GM23248 (cell line): ENCODE measurements at places on chromosomes 3 and 15.

DNA sequence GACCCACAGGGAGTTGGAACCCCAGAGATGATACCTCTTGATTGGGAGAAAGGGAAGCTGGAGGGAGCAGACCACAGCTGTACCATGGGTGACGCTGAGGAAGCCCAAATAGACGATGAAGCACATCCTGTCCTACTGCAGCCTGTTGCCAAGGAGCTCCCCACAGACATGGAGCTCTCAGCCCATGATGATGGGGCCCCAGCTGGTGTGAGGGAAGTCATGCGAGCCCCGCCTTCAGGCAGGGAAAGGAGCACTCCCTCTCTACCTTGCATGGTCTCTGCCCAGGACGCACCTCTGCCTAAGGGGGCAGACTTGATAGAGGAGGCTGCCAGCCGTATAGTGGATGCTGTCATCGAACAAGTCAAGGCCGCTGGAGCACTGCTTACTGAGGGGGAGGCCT lies 201.1 kb downstream of the AKAP13 start:
- no peak for DNase-seq
- H3K27me3 ChIP-seq = no peaks in the 10 kb centered on the region
- H3K4me1 ChIP-seq = peaks cover 33% of the 10 kb centered on the region
- H3K4me3 ChIP-seq = no peak overlapping the region

- H3K4me1 ChIP-seq = peaks cover 10% of the 10 kb centered on the region
- H3K27ac ChIP-seq = no peak overlapping the region
Observed at GRCh38 chr3:70734756-70735155, 422.3 kb upstream of the MDFIC2 start.

GRCh38 chr15:26038693-26039092 lies 175.6 kb upstream of the ATP10A start:
- no peaks in the 10 kb centered on the region for H3K36me3 ChIP-seq
- no peak overlapping the region for H3K4me3 ChIP-seq
- DNase-seq = no peak
- H3K4me1 ChIP-seq = no peaks in the 10 kb centered on the region

DNA sequence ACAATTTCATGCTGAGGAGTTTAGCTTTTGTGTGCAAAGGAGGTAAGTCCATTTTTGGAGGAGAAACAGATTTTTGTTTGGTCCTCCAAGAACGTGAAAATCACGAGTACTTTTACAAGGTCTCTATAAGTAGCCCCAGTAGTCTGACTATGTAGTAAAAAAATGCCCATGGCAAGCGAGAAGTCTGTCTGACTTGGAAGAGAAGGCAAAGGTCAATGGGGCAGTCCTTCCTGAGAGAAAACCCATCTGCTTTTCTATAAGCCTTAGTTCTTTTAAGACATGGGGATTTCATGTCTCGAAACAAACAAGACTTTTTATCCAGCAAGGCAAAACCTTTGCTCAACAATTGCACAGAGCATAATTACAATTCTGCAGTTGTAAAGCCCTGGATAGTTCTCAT lies 183.2 kb downstream of the GAP43 start:
- no peaks in the 10 kb centered on the region for H3K36me3 ChIP-seq
- no peak for DNase-seq
- H3K4me3 ChIP-seq = no peak overlapping the region

GRCh38 chr3:107850681-107851080 lies 240.2 kb downstream of the CD47 start:
- no peak overlapping the region for H3K4me3 ChIP-seq
- no peaks in the 10 kb centered on the region for H3K36me3 ChIP-seq
- peaks cover 7% of the 10 kb centered on the region; the same call in 1 of the 2 replicates for H3K4me1 ChIP-seq
- DNase-seq = no peak
- no peaks in the 10 kb centered on the region for H3K27me3 ChIP-seq
- no peak overlapping the region for H3K27ac ChIP-seq

DNA sequence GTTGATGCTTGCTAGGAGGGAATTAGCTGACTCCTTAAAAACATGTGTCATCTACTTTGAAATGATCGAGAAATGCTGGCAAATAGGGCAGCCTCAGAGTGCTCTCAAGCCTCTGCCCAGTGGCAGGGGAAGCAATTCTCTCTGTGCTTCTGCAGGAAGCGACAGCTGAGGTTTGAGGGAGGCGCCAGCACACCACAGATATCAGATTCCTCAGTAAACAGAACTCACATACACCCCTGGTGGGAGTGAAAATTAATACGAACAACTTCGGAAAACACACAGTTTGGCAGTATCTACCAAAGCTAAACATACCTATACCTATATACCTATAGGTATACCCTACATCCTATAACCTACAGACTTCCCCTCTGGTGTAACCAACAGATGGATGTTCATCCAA lies 61.3 kb downstream of the NSMCE3 start:
- no peaks in the 10 kb centered on the region for H3K36me3 ChIP-seq
- no peak overlapping the region for H3K27ac ChIP-seq
- DNase-seq = no peak
- no peaks in the 10 kb centered on the region for H3K4me1 ChIP-seq
- H3K27me3 ChIP-seq = no peaks in the 10 kb centered on the region
- no peak overlapping the region for H3K4me3 ChIP-seq

DNA sequence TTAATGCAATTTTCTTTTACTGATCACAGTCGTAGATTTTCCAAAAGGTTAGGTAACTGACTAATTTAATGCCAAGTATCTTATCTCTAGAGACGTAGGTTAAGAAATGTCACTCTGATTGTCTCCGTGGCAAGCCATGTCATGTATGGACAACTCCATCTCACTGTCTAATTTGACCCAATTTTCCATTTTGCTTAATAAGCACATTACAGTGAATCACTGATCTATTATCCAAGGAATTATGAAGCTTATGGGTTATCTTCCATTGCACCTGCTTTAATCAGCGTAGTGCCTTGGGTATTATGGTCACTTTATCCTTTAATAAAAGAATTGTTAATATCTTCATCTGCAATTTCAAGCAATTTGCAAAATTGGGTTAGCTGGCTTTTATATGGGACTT lies 557.4 kb upstream of the ROBO2 start:
- no peaks in the 10 kb centered on the region for H3K36me3 ChIP-seq
- no peak for DNase-seq
- no peak overlapping the region for H3K27ac ChIP-seq
- no peaks in the 10 kb centered on the region for H3K27me3 ChIP-seq
- H3K4me3 ChIP-seq = no peak overlapping the region

DNA sequence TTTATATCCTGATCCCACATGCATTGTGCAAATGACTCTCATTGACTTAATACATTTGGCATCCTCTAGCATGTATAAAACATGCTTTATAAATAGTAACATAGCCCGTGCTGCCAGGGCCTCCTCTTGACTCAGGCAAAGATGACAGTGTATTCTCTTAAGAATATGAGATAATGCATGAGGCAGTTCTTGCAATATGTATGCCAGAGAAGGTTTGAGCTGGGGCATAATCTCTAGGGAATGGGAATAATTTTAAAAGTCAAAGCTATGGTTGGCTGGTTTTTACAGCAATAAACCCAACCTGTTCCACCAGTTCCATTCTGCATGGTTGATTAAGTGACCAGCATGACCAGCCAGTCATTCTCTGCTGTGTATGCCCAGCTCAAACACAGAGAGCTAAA lies 179.0 kb upstream of the PFN2 start:
- H3K36me3 ChIP-seq = no peaks in the 10 kb centered on the region
- peak overlapping the region; percentile 68 for H3K27ac ChIP-seq
- H3K27me3 ChIP-seq = no peaks in the 10 kb centered on the region
- H3K4me1 ChIP-seq = peaks cover 39% of the 10 kb centered on the region
- H3K4me3 ChIP-seq = no peak overlapping the region
- DNase-seq = peak; percentile 97

DNA sequence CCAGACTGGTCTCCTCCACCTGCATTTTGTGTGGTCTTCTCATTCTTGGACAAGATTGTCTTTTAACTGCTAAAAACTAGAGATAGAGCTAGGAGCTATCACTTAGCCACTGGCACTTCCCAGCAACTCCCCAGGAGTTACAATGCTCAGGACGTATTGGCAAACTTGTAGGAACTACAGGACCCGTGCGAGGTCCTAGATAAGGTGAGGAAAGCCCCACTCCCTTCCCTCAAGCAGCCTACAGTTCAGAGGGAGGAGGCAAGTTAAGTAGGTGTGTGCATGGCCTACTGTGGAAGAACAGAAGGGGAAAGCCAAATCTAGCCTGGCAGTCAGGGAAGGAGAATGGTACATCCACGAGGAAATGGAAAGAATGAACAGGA lies 504.7 kb upstream of the PROK2 start:
- H3K4me3 ChIP-seq = no peak overlapping the region
- peaks cover 14% of the 10 kb centered on the region for H3K27me3 ChIP-seq
- no peaks in the 10 kb centered on the region for H3K4me1 ChIP-seq
- no peak overlapping the region for H3K27ac ChIP-seq
- H3K36me3 ChIP-seq = no peaks in the 10 kb centered on the region

- no peaks in the 10 kb centered on the region for H3K36me3 ChIP-seq
- no peaks in the 10 kb centered on the region for H3K27me3 ChIP-seq
- peak; percentile 69 for DNase-seq
- peaks cover 18% of the 10 kb centered on the region; the same call in 1 of the 2 replicates for H3K4me1 ChIP-seq
- H3K4me3 ChIP-seq = no peak overlapping the region
Observed at GRCh38 chr3:188978421-188979171, 193.2 kb upstream of the TPRG1 start.

DNA sequence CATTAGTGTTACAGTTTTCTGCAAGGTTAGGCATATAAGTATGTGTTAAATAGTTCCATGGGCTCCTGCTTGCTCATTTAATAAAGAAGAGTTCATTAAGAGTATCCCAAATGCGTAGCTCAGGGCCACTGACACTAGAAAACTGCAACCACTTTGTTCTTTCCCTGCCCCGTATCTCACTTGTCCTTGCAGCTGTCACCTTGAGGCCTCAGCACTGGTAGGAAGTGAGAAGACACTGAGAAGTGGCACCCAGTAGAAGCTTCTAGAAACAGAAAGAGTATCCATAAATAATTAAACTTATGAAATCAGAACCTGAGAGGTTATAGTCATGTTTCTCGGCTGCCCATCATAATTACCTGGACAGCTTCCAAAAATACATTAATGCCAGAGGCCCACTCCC lies 266.0 kb downstream of the KCNMB2 start:
- H3K27ac ChIP-seq = no peak overlapping the region
- no peak overlapping the region for H3K4me3 ChIP-seq
- no peak for DNase-seq
- no peaks in the 10 kb centered on the region for H3K4me1 ChIP-seq
- no peaks in the 10 kb centered on the region for H3K36me3 ChIP-seq

DNA sequence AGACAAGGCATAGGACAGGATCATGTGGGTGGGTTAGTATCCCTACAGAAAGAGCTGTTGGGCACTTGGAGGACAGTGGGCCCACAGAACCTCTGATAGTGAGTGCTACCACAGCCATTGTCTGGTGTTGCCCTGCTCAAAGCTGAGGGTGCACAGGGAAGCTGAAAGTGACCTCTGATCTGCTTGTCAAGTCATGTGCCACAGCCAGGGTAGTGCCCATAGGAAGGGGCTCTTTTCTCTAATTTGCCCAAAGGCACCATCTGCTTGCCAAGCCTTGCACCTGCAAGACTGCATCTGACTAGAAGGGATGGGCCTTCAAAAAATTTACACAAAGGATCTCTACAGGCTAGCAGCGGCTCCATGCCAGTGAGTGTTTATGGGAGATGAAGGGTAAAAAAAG lies 87.4 kb upstream of the GSK3B start:
- DNase-seq = no peak
- no peak overlapping the region for H3K27ac ChIP-seq
- H3K4me3 ChIP-seq = no peak overlapping the region

- H3K4me1 ChIP-seq = no peaks in the 10 kb centered on the region
- H3K4me3 ChIP-seq = no peak overlapping the region
- no peak overlapping the region for H3K27ac ChIP-seq
Observed at GRCh38 chr3:42440924-42441323, 30.5 kb upstream of the LYZL4 start.

- peak overlapping the region; percentile 85 for H3K4me3 ChIP-seq
- peak overlapping the region; percentile 78 for H3K27ac ChIP-seq
- H3K4me1 ChIP-seq = peaks cover 46% of the 10 kb centered on the region
- no peaks in the 10 kb centered on the region for H3K27me3 ChIP-seq
Observed at GRCh38 chr3:47162697-47163168, 1.2 kb downstream of the SETD2 start.

- DNase-seq = peak; percentile 72
- no peaks in the 10 kb centered on the region for H3K27me3 ChIP-seq
- H3K4me3 ChIP-seq = no peak overlapping the region
- peaks cover 21% of the 10 kb centered on the region for H3K4me1 ChIP-seq
Observed at GRCh38 chr15:82108489-82109078, 62.8 kb upstream of the MEX3B start.

GRCh38 chr15:63712828-63713520 lies 115.8 kb downstream of the FBXL22 start:
- peaks cover 17% of the 10 kb centered on the region for H3K36me3 ChIP-seq
- H3K4me1 ChIP-seq = peaks cover 6% of the 10 kb centered on the region; the same call in 1 of the 2 replicates
- no peak overlapping the region for H3K4me3 ChIP-seq
- no peaks in the 10 kb centered on the region for H3K27me3 ChIP-seq

- peaks cover 52% of the 10 kb centered on the region for H3K4me1 ChIP-seq
- DNase-seq = no peak
- no peak overlapping the region for H3K4me3 ChIP-seq
- no peaks in the 10 kb centered on the region for H3K27me3 ChIP-seq
Observed at GRCh38 chr3:114446600-114446999, 152.8 kb downstream of the TIGIT start.

- no peaks in the 10 kb centered on the region for H3K36me3 ChIP-seq
- no peak overlapping the region for H3K4me3 ChIP-seq
Observed at GRCh38 chr3:29240248-29240647, 40.6 kb upstream of the RBMS3 start.
